ENCODE measurements at places on chromosomes 5 and 9. TPM values are rescaled to one million over a fixed set of nuclear protein-coding genes. Genes with fewer than 3 reads are reported as not detected.

Gene SLC36A3
- not detected for total RNA-seq

GRCh38 chr5:174419540-174420132 lies 304.7 kb upstream of the MSX2 start:
- DNase-seq = peak; percentile 92

GRCh38 chr5:143314659-143315058 lies 88.8 kb downstream of the NR3C1 start:
- no peak for DNase-seq

GRCh38 chr9:88310310-88310980 lies 77.8 kb upstream of the SPIN1 start:
- DNase-seq = no peak

GRCh38 chr5:166649676-166650075 lies 1641.8 kb upstream of the WWC1 start:
- no peak for DNase-seq
